ENCODE measurements at places on chromosomes 6 and 20. TPM values are rescaled to one million over a fixed set of nuclear protein-coding genes. Genes with fewer than 3 reads are reported as not detected.

Gene FRK
- polyA plus RNA-seq = 1.3 TPM

Gene OLIG3
- polyA plus RNA-seq = 0.03 TPM

Gene VAPB
- 40.5 TPM for polyA plus RNA-seq

Gene MAPK14
- polyA plus RNA-seq = 52.0 TPM

Gene MAP7
- not detected for polyA plus RNA-seq

Gene CYP24A1
- 32.7 TPM for polyA plus RNA-seq

Gene MOG
- not detected for polyA plus RNA-seq

Gene WFDC12
- polyA plus RNA-seq = not detected

Gene LINC00237
- polyA plus RNA-seq = not detected

Gene YIPF3
- polyA plus RNA-seq = 206 TPM

Gene OR2H2
- not detected for polyA plus RNA-seq

Gene OPRL1
- polyA plus RNA-seq = 0.77 TPM

Gene CRYBG1
- 5.9 TPM for polyA plus RNA-seq

DNA sequence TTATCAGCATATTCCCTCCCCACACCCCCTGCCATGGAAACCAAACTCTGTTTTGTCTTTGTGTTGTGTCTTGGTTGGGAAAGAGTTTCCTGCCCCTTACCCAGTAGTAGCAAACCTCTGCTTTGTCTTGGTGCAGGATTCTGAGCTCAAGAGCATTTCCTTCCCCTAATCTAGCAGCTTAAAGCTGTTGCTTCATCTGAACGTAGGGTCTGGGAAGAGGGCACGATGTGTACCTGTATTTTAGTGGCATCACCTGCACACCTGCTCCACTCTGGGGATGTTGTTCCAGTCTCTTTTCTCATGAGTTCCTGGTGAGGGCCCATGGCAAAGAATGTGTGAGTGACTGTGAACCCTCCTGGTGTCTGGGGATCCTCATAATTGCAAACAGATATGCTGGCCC lies 164.7 kb downstream of the SCP2D1 start:
- DNase-seq = no peak

GRCh38 chr20:35111141-35111888 lies 18.7 kb upstream of the TRPC4AP start:
- DNase-seq = no peak

GRCh38 chr6:7939864-7940228 lies 29.3 kb upstream of the TXNDC5 start:
- no peak for DNase-seq

- peak; percentile 71 for DNase-seq
These were observed 56.6 kb upstream of the CCN6 start for GRCh38 chr6:111997078-111997852.

DNA sequence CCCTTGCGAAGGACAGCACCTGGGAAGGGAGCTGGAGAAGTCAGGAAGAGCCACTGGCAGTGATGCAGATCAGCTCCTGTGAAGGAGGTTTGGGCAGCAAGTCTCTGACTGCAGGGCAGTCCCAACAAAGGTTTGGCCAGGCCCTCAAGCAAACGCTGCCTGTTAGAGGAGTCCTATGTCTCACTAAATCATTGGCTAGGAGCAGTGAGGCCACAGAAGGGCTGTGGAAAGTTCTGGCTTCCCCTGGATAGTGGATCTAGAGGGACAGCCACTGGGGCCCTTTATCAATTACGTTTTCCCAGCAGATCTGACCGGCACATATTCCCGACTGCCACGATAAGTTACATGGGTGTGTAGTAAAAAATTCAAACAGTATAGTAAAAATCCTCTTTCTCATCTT lies 2.5 kb downstream of the TTPAL start:
- no peak for DNase-seq

DNA sequence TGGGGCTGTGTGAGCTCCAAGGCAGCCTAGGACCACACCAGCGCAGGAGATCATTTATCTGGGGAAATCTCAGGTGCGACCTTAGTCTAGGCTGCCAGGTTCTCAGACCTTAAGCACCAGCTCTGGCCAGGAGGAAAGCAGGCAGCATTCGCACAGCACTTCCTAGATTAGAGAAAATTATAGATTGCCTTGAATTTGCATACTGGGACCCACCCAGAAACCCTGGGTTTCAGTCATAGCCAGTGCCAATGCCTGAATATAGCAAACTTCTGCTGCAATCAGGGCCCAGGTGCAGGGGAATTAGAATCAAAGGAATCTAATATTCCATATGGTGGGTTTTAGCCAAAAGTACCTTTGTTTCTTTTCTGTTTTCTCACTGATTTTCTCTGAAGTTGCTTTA lies 204.3 kb upstream of the CST7 start:
- no peak for DNase-seq

DNA sequence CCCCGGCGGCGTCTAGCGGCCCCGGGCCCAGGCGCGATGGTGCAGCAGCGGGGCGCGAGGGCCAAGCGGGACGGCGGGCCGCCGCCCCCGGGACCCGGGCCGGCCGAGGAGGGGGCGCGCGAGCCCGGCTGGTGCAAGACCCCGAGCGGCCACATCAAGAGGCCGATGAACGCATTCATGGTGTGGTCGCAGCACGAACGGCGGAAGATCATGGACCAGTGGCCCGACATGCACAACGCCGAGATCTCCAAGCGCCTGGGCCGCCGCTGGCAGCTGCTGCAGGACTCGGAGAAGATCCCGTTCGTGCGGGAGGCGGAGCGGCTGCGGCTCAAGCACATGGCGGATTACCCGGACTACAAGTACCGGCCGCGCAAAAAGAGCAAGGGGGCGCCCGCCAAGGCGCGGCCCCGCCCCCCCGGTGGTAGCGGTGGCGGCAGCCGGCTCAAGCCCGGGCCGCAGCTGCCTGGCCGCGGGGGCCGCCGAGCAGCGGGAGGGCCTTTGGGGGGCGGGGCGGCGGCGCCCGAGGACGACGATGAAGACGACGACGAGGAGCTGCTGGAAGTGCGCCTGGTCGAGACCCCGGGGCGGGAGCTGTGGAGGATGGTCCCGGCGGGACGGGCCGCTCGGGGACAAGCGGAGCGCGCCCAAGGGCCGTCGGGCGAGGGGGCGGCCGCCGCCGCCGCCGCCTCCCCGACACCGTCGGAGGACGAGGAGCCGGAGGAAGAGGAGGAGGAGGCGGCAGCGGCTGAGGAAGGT lies 715 bp downstream of the SOX12 start:
- DNase-seq = peak; percentile 63

GRCh38 chr20:53539516-53539915 lies 54.1 kb downstream of the ZNF217 start:
- DNase-seq = no peak

DNA sequence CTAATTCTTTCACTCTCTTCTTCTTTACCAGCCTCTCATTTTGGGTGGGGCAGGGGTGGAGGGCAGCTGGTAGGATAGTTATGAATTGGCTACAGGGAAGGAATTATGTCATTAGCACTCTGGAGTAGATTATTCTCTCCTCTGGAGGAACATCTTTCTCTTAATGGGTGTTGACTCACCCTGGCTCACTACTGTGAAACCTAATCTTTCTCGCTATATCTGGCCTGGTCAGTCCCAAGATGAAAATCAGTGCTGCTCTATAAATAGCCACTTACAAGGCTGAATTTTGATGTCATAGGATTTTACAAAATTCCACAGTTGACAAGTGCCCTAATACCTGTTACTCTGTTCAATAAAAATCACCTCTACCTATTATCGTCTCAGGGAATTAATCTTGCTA lies 151.3 kb downstream of the COL9A1 start:
- no peak for DNase-seq

- DNase-seq = no peak
These were observed 95.3 kb downstream of the MDGA1 start for GRCh38 chr6:37602346-37602745.

DNA sequence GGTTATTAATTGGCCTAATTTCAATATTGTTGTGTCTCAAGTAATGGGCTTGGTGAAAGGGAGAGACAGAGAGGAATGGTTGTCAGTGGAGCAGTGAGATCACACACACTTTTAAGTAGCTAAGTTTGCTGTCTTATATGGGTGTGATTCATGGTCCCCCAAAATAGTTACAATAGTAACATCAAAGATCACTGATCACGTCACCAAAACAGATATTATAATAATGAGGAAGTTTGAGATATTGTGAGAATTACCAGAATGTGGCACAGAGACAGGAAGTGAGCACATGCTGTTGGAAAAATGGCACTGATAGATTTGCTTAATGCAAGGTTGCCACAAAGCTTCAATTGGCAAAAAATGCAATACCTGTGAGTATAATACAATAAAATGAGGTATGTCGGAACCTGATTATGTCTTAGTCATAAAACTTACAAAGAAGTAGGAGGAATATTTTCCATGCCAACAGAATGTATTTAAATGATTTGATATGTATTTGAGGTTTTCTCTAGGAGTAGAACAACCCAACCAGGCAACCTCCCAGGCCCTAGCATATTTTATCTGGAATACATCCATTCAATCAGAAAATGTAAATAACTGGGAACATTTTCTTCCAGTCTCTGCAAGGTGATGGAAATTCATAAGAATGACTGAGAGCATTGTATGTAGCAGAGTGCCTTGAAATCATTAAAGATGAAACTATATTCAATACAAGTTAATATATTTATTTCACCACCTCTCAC lies 167.8 kb downstream of the CARMIL1 start:
- DNase-seq = no peak

- DNase-seq = no peak
These were observed 89.1 kb upstream of the TAB2 start for GRCh38 chr6:149228311-149228955.

DNA sequence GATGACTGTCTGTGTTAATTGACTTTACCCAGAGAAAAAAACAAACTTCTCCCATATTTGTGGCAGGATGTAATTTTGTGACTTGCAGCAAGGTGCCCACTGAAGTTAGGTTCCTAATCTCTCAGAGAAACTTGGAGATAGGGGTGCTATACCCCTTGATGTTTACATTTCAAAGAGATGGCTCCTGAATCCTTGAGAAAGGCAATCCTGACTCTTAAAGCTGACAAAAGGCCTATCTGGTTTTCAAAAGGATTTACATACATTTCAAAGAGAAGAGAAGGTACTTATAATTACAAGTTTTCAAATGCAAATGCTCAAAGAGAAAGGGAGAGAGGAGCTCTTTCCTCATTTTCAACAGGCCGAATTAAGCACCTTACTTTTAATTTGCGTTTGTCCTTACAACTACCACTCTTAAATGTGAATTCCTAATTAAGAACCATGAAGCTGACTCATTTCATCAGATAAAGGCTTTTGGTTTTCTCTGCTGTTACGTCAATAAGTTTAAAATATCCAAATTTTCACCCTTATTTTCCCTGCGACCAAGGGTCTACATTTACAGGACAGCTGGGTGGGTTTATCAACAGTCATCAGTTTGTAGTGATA lies 711.8 kb upstream of the MAP3K7 start:
- DNase-seq = no peak

GRCh38 chr6:8041913-8042583 lies 22.1 kb downstream of the BLOC1S5 start:
- no peak for DNase-seq

DNA sequence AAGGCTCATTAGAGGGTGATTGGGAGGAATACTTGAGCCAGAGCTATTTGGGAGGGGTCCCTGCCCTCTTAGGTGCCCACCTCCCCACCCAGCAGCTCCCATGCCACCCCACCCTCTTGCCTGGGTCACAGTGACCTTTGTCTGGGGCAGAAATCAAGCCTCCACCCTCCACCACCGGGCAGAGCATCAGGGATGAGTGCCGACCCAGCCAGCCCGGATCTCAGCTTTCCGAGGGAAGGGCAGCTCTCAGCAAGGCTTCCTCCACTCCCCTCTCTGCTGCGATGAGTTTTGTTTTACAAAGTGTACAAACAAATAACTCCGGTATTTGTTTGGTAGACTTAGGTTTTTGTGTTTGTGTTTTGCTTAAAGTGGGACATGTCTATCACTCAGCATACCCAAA lies 136.7 kb upstream of the CST7 start:
- DNase-seq = no peak

GRCh38 chr20:43925801-43926200 lies 11.1 kb downstream of the TOX2 start:
- DNase-seq = no peak

GRCh38 chr6:108581237-108581931 lies 20.7 kb downstream of the FOXO3 start:
- DNase-seq = no peak

GRCh38 chr6:109094416-109095035 lies at the start of gene SESN1:
SESN1 (minus strand) TSS chr6:109094846; CDS start chr6:109094073, 773 bp downstream.
- peak; percentile 76 for DNase-seq

DNA sequence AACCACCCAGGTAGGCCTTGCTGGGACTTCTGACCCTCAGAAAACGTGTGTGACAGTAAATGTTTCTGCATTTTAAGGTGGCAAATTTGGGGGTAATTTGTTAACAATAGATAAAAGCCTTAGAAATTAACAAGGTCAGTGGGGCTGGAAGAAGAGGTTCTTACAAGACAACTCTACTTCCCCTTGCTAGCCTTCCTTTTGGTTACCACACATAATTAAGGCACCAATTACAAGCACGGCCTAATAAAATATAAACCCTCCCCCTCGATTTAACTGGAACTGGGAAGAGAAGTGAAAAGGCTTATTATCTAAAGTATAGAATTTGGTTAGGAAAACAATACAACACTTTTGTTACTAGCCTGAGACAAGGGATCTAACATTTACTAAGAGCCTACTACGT lies 38.8 kb downstream of the ELOVL5 start:
- DNase-seq = no peak

DNA sequence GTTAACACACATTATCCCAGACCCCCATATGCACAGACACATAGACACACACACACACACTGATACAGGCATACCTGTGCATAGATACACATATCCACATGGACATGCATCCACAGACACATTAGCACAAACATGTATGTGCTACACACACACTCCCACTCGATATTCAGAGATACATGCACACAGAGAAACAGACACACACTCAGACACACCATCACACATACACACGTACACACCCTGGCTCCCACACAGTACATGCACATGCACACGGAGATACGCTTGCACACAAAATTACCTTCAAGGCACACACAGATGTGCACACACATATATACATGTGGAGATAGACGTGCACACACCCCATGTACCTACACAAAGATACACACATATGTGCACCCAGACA lies 19.7 kb downstream of the RBM38 start:
- DNase-seq = no peak

- DNase-seq = no peak
These were observed 5.6 kb downstream of the DDO start for GRCh38 chr6:110409794-110410193.

DNA sequence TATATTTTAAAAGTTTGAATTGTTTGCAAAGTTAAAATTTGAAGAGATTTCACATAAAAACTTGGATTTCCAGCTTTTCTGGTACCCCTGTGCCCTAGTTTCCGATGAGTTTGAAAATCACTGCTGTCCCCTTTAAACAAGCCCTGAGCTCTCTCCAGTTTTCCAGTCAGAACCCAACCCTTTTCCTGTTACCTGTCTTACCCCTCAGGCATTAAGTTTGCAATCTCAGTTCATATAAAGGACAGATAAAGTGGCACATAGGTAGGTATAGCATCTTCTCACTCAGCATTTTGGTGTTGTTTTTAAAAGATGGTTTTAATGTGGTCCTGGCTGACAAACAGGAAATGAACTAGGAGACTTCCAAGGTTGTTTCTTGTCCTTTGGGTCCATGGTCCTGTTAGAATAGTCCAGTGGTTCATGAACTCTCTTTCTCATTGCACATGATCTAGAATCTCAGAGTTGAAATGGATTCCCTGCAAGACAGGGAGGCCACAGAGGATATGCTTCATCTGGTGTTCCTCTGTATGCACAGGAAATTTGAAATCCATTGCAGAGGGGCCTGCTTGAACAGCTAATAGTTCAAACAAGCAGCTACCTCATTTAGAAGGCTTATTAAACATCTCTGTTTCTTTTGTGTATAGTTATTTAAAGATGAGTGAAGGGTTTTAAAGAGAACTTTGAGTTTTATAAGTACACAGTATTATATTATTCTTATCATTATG lies 82.7 kb downstream of the JAG1 start:
- no peak for DNase-seq

All from HepG2 (cell line).